ENCODE measurements at places on chromosomes 13 and 19.

- DNase-seq = peak; percentile 11
Measured at GRCh38 chr13:23621316-23621645, 51.1 kb downstream of the TNFRSF19 start.

DNA sequence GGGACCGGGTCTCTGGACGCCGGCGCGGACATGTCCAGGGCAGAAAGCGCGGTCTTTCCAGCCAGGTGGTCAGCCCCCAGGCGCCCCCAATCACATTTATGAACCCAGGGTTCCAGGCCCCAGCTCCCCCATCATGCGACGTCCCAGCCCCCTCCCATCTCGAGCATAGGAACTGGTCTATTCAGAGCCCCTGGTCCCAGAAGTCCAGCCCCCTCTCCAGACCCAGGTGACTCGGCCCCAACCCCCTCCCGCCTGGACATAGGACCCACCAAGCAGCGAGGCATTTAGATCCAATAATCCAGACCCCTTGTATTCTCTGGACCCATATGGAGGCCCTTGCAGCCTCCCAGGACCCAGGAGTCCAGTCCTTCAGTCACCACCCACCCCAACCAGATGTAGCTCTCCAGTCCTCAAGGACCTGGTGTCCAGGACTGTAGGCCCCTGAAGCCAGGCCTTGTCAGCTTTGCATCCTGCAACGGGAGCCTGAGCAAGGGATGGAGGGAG lies 501 bp downstream of the APLP1 start:
- no peak for DNase-seq

DNA sequence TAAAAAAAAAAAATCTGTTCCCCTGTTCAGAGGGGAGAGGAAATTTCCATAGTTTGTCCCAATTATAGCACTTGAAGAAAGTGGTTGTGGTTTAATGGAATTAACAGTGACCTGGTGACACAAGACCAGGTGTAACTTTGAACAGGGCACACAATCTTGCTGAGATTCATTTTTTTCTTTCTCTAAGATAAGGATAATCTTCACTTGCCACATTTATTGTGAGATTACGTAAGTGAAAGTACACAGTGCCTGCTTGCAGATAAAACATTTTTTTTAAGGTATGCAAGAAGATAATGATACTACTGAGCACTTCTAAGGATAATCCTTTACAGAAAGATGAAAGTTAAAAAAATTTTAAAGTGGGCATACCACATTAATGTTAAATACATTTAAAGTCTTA lies 448.1 kb downstream of the DIAPH3 start:
- DNase-seq = no peak

GRCh38 chr19:48332351-48332661 lies 7.0 kb downstream of the EMP3 start:
- no peak for DNase-seq

GRCh38 chr19:2329501-2329916 lies 1.0 kb downstream of the SPPL2B start:
- no peak for DNase-seq

DNA sequence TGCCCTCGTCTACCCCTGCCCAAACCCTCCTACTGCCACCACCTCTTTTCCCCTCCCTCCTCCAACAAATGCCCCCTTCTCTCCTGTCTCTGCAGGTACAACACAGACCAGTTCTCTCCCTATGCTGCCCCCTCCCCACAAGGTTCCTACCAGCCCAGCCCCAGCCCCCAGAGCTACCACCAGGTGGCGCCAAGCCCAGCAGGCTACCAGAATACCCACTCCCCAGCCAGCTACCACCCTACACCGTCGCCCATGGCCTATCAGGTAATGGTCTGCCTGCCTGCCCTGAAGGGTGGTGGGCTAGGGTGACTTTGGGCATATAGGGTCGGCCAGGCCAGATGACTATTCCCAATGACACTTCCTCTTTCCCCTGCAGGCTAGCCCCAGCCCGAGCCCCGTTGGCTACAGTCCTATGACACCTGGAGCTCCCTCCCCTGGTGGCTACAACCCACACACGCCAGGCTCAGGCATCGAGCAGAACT lies 6.5 kb upstream of the TIMM50 start:
- peak; percentile 58 for DNase-seq

- no peak for DNase-seq
Measured at GRCh38 chr13:109509154-109509900, 277.1 kb downstream of the IRS2 start.

GRCh38 chr13:99717959-99718674 lies 216.8 kb downstream of the TM9SF2 start:
- no peak for DNase-seq

- DNase-seq = no peak
Measured at GRCh38 chr19:1261538-1261797, 7.7 kb upstream of the CIRBP start.

GRCh38 chr19:16472992-16473391 lies 1.2 kb upstream of the EPS15L1 start:
- no peak for DNase-seq

GRCh38 chr13:79380997-79381396 lies 25.1 kb downstream of the RBM26 start:
- no peak for DNase-seq

DNA sequence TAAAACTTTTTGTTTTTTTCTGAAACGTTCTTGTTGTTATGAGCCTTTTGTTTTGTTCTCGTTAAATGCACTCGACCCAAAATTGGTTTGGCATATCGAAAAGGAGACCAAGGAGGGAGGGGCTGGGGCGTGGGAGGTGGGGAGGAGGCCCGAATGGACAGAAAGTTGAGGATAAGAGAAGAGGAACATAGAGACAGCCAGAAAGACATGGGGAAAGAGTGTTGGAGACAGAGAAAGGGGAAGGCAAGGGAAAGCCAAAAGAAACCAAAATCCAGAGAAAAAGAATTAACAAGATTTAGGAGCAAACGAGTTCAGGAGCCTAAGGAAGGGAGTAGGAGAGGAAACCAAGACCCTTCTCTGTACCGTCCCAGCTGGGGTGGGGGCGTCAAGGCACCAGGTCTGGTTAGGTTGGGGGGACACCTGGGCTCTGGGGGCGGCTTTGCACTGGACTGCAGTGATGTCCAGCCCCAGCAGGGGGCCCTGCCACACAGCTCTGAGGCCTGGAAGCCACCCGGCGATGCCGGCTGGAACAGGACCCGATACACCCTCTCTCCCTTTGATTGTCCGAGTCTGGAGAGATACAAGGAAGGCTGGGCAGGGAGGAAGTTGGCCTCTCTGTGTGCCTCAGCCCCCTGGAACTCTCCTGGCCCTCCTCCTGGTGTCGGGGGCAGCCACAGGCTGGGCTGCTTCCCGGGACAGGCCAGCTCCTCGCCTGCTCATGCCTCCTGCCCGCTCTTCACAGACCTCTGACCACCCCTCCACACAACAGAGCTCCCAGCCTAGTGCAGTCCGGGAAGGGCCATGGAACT lies 11.6 kb upstream of the ASF1B start:
- peak; percentile 37 for DNase-seq

GRCh38 chr13:98961503-98962105 lies 16.3 kb downstream of the DOCK9 start:
- DNase-seq = no peak

DNA sequence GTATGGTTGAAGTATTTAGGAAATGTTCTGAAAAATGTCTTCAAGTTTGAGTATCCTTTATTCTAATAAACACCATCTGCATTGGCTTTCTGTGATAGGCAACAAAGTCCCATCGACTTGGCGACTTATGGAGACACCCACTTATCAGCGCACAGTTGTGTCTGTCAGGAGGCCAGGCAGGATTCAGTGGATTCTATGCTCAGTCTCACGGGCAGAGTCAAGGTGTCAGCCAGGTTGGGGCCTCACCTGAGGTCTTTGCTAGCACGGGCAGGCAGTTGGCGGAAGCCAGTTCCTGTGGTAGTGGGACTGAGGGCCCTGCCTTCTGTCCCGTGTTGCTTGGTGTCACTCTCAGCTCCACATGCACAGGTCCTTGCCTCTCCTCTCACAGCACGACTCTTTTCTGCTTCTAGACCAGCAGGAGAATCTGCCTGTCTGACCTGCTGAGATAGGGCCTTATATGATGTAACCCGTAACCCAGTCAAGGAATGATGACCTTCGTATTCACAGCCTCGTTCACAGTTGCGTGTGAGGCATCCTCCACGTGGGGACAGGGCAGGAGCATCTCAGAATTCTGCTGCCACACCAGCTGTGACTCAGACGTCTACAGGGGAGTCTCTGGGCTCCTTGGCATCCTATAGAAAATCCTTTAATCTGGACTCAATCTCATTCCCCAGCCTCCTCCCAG lies 10.0 kb downstream of the CUL4A start:
- DNase-seq = no peak

GRCh38 chr13:113832205-113832604 lies 31.7 kb downstream of the GAS6 start:
- DNase-seq = no peak

DNA sequence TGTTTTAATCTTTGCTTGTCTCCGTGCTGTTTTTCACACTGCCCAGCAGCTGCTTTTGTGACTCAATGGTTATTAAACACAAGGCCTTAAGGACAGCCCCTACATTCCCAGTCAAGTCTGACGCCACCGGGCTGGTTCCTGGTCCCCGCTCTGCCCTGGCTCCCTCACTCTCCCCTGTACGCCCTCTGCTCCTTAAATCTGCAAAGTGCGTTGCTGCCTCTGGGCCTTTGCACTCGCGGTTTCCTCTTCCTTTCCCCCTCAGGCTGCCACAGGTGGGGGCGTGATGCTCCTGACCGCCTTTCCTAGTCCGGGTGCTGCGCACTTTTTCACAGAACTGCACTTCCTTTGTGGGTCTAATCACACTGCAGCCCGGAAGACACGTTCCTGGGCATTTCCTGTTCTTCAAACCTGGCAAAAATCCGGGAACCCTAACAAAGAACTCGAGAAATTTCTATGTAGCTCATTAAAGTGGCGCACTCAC lies 25.6 kb downstream of the NOSIP start:
- DNase-seq = peak; percentile 72

DNA sequence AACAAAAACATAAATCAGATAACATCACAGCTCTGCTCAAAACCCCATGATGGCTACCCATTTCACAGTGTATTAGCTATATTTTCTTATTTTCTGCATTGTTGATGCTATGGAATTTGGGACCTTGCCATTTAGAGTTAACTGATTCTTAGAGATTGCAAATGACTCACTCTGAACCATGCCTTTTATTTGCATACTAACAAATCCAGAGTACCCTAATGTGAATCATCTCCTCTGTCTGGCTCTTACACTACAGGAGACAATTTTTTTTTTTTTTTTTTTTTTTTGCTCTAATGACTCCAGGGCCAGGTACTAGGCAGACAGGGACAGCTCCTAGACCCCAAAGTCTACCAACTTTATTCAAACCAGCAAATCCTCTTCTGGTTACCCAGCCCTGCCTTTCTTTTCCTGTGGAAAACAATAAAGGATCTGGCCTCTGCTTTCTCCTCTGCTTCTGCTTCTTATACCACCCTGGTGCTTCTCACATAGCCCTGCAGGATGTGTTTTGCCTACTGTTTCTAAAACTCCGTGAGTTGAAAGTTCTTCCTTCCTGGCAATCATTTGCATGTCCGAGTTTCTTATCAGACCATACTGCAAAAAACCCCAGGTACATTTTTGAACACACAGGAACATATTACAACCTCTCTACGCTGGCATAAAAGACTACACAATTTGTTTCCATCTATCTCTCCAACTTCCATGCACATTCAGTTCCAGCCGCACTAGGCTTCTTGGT lies 10.6 kb upstream of the ZNF460 start:
- DNase-seq = no peak

DNA sequence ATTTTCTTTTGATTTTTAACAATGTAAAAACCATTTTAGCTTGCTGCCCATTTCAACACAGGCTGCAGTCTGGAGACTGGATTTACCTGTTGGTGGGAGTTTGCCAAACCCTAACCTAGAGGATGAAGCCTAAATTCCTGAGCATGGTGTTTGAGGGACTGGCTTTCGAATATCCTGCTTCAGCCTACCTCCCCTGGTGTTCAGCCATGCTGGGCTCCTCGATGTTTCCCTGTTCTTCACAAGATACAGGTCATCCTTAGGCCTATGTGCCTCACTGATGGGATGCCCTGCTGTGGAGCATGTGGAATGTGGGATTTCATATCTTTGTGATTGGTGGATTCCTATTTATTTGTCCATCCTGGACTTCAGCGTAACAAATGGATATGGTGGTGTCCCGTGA lies 20.4 kb upstream of the ERCC5 start:
- no peak for DNase-seq

- DNase-seq = no peak
Measured at GRCh38 chr19:14000691-14001375, 5.3 kb downstream of the RFX1 start.

DNA sequence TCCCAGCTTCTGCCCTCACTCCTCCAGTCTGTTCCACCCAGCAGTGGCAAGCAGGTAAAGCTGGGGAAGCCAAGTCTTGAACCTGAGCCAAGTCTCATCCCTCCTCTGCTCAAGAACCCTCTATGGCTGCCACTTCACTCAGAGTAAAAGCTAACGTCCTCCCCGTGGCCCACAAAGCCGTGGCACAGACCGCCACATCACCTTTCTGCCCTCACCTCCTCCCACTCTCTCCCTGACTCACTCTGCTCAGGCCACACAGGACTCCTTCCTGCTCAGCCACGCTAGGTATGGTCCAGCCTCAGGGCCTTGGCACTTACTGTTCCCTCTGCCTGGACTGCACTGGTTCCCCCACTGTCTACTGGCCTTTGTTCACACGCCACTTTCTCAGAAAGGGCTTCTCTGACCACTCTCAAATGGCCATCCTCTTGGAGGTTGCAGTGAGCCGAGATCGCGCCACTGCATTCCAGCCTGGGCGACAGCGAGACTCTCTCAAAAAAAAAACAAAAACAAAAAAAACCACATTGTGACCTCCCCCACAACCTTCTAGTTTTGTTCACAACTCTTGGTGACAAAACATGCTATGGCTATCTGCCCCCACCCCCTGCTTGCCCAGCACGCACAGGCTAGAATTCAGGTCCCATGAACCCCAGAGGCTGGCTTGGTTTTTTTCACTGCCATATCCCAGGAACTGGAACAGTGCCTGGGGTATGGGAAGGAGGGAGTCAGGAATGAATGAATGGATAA lies 15.8 kb downstream of the NDUFB7 start:
- no peak for DNase-seq

- no peak for DNase-seq
Measured at GRCh38 chr19:37669450-37669914, 14.2 kb upstream of the ZFP30 start.

DNA sequence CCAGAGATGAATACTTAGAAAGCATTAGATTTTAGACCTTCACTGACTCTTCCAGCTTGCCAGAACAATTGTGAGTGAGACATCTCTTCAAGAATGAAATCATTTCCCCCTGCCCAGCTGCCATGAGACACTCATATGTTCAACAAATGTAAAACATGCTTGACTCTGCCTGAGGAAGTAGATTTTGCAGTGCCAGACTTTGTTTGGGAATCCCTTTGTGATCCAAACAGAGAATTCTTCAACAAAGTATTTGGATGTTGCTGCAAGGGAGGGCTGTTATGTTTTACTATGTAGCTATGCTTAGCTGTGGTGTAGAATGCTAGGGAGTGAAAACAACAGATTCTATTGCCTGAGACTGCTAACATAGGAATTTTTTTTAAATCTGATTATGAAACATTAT lies 416.4 kb downstream of the DCT start:
- no peak for DNase-seq

- DNase-seq = no peak
Measured at GRCh38 chr13:86922936-86923335, 748.2 kb upstream of the SLITRK5 start.

All from activated CD4-positive, alpha-beta T cell treated with anti-CD3 and anti-CD28 coated beads, Interleukin-2, Interleukin-4, amounts not matched to agents 100 ng/mL and 50 ng/mL, durations not matched to agents 16 hours and 8 hours (primary cell).